ENCODE measurements at places on chromosomes 13 and 19.

- DNase-seq: no peak
Measured at GRCh38 chr19:47494729-47495128, 10.7 kb upstream of the KPTN start.

DNA sequence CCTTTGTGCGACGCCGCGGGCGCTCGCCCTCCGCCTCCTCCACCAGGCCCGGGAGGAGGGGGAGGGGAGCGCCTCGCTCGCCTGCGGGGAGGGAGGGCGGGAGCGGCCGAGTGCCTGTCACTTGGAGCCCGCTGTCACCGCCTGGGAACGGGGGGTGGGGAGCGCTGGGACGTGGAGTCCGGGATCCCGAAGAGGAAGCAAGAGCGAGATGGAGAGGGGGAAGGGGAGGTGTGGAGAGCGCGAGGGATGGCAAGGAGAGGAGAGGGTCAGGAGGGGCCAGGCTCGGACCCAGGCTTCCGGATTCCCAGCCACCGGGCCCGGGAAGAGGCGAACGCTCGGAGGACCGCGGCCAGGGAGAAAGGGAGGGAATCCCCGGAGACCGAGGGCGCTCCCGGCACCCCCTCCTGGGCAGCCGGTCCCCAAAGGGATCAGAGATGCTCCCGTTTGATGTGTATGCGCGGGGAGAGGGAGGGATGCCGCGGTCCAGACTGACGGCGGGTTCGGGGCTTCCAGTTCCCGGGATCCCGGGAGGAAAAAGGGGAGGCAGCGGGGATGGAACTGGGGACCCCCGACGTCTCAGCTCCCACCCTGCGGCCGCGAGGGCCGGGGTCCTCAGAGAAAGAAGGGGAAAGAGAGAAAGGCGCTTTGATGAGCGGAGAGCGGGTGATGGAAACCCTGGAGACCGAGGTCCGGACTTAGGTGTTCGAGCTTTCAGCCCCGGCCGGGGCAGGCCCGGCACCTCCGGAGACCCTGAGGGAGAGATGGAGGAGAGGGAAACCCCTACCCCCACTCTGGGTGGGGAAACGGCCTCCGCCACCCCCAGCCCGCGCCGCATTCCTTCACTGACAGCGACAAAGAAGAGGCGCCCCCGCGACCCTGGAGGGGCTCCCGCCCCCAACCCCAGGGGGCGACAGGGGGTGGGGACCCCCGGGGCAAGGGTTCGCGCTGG, 4.7 kb upstream of the DPF1 start:
- DNase-seq: no peak

DNA sequence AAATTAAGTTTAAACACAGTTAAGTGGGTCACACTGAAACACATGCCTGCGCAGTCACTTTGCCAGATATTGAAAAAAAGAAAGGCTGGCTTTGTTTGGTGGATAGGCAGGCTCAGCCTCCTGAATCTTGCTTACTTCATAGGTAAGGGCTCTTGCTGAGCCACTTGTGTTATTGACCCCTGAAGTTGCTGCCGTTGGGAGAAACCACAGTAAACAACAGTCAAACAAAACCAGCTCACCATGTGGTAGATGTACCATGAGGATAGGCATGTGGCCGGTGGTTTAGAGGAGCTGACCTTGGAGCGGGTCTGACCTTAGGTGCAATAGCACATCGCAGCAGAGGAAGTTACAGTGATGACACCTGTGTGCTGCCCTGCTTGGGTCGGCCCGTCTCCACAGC, 52.2 kb downstream of the SPATA13 start:
- DNase-seq: no peak

- no peak for DNase-seq
Measured at GRCh38 chr13:46961719-46962118, 64.9 kb upstream of the HTR2A start.

DNA sequence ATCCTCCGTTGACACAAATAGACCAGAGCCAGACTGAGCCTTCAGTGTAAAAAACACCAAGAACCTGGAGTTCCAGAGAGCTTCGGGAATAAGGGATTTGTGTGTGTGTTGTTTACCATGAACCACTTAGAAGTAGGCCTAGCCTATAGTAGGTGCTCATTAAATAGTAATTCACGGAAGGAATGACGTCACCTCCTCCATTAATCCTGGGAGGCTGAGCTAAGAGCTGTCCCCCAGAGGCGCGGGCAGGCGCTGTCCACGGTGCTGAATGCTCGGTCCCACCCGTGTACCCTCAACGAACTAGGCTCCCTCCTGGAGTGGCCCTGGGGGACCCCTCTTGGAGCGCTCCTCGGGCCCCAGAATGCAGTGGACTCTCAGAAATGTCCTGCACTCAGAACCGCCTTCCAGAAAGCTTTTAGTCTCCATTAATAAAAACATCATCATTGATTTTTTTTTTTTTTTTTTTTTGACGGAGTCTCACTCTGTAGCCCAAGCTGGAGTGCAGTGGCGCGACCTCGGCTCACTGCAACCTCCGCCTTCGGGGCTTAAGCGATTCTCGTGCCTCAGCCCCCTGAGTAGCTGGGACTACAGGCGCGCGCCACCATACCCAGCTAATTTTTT, 6.5 kb downstream of the UNC13A start:
- no peak for DNase-seq

GRCh38 chr13:20130652-20131051, 30.2 kb downstream of the GJA3 start:
- DNase-seq: no peak

DNA sequence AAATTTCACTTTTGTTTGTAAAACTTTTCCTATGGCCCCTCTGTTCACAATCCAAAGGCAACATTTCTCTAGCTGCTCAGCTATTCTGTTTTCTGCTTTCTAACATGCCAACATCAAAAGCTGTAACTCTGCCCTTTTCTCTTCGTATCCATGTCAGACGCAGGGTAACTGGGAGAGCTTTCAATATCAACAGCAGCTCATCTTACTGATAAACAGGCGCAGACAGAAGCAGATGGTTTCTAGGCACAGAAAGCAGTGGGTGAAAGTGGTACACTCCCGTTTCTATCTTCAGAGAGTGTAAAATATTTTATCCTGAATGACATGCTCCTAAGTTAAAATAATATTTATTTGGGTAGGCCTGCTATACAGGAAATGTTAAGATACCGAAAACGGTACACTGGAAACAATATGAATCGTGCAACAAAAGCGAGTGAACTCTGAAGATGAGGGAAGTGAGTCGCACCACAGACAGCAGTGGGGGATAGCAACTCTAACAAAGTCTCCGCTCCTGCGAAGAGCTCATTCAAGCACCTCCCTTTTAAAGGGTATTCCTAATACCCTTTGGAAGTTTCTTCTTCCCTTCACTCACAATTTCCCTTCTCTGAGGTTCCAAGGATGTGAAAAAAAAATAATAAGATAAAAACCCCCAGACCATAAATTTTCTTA, 798.3 kb downstream of the GPC5 start:
- no peak for DNase-seq

GRCh38 chr19:9445037-9445436, 9.7 kb upstream of the ZNF266 start:
- no peak for DNase-seq

GRCh38 chr13:100537486-100537885, 51.1 kb downstream of the GGACT start:
- no peak for DNase-seq

DNA sequence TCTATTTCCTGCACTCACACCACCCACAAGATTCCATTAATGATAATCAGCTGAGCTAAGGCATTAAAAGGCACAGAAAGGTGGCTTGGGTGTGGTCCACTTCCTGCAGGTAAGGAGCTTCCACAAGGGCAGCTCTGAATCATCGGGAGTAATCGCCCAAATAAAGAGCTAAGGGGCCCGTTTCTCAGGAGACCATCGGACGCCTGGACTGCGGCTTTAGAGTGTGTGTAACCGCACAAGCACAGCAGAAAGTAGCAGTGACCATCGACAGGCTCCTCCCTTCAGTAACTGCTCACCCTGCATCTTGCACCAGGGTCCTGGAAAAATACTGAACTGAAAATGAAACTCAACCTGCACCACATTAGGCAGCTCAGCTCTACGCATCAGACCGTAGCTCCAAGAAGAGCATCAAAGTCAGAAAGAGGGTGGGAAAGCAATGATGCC, 6.0 kb downstream of the STK24 start:
- no peak for DNase-seq

- no peak for DNase-seq
Measured at GRCh38 chr13:99614465-99614885, 113.2 kb downstream of the TM9SF2 start.

DNA sequence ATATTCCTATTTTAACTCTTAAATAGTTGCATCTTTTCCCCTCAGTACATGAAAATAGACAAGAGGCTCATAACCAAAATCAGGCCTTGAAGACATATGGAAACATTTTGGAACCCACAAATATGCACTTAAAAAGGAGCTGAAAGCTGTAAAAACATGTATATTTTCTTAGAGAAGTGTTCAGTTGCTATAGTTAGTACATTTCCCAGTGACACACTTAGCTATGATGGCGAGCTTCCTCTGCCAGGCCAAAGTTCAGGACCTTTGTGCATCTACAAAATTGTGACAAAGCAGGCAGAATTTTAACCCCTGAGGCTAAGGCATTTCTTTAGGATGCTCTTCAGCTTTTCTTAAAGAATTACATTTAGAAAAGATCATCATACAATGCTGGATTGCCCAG, 54.5 kb downstream of the RCBTB2 start:
- no peak for DNase-seq

DNA sequence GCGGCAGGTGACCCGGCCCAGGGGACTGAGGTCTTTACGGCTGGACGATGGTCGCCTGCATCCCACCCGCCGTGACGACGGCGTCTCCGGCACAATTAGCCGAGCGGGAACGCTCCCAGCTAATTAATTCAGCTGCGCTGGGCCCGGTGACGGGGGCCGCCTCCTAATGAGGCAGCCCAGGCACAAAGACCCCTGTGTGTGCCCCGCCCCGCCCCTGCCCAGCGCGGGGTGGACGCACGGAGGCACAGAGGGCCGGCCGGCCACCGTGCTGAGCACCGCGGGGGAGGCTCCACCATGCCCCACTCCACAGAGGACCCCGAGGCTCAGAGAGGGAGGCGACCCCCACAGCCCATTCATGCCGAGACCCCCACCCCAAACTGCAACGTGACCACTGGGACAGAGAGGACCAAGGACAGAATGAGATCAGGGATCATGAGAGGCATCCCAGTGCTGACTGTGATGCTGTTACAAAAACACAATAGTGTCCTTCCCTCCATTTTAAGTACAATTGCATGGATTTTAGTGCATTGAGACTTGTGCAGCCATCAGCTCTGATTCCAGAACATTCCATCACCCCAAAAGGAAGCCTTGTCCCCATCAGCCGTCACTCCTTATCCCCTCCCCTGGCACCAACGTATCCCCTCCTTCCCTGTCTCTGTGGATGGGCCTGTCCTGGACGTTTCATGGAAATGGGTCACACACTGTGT, 17.0 kb downstream of the EFNA2 start:
- DNase-seq: no peak

DNA sequence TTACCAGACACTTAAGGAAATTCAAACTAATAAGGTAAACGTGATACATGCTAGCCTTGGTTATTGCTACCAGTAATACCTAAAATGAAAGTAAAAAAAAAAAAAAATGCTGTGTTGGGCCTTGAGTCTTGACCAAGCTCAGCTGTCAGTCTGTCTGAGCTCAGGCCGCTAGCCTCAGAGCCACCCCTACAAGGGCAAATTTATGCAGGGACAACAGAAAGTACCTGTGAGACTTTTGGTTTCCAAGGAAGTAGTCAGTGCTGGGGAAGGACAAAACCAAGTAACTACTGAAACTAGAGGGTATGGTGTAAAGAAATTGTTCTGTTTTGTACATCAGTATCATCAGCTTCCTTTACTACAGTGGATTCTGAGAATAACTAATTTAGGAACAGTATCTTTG, 134.3 kb upstream of the SLITRK5 start:
- DNase-seq: no peak

- no peak for DNase-seq
Measured at GRCh38 chr13:84980571-84980970, 818.6 kb downstream of the SLITRK6 start.

DNA sequence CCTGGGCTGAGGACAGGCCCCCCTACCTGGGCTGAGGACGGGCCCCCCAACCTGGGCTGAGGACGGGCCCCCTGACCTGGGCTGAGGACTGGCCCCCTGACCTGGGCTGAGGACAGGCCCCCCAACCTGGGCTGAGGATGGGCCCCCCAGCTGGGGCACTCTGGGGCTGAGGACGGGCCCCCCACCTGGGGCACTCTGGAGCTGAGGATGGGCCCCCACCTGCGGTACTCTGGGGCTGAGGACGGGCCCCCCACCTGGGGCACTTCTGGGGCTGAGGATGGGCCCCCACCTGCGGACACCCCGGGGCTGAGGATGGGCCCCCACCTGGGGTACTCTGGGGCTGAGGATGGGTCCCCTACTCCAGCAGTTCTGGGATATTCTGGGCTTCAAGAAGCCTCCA, 65.5 kb downstream of the RASA3 start:
- DNase-seq: no peak

DNA sequence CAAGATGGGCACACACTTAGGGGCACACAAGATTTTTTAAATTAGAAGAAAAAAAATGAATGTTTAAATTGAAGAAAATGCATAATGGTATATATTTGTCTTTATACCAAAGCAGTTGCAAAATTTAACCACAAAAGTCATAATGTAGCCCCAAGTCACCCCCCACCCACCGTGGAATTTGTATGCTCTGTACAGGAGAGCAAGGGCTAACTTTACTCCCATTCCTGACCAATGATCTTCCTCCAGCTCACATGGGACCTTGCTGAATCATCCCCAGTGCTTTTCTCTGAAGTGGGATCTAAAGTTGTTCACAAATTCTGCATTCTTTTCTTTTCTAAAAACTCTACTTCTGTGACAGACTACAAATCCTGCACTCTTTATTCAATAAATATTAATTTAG, 597.0 kb downstream of the UQCRFS1 start:
- DNase-seq: no peak

DNA sequence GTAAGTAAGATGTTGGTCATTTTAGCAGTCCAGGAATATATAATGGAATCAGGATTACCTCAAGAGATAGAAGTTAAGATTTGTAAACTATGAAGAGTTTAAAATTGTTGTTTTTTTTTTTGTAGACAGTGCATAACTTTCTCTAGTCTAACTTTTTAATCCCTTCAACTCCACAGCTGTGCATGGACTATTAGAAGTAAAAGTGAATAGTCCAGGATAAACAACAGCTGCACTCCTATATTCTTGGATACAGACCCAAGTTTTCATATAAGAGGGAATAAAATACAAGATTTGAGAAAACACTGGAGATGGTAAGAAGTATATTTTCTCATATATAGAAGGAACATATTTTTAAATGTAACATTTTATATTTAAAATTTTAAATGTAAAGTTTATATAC, 1509.9 kb downstream of the SLITRK5 start:
- DNase-seq: no peak

DNA sequence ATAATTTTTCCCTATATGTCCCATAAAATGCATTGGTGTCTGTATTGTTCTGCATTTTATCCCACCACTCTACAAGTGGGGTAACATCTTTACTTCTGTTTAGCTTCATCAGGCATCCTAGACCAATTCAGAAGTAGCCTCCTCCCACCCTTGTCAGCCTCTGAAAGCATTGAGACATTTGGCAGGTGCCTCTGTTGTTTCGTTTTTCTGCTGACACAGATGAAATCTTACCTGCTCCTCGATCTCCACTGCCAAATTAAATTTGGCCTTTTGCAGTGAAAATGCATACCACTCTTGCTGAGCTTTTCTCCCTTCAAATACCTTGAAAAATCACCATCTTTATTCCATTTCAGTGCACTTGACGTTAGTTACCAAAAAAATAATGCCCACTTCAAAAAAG, 83.5 kb upstream of the STARD13 start:
- DNase-seq: no peak
